GM12892 (cell line): ENCODE measurements at places on chromosomes 5 and 9.
A peak's percentile ranks its signal among the peaks of the same experiment; 100 is the strongest.

DNA sequence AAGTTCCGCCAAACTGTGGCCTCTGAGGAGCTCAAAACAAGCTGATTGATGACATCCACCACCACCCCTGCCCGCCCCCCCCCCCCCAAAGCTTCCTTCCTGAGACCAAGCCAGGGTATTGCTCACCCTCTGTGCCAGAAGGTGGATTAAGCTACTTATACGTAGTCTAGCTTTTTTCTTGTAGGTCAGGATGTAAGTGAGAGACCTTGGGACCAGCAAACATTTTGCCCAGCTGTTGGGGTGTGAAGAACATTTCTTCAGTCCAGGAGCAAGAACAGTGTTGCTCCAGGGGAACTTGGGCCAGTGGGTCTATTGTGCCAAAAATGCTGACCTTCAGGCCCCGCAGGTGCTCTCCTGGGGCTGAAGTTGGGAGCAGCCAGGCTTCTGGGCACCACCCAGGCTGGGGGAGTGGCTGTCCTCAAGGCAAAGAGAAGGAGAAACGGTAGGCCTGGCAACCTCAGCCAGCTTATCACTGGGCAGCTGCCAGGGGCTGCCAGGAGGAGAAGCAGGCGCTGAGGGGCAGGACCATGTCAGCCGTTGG lies 18.0 kb downstream of the NEURL1B start:
- no peak for DNase-seq

DNA sequence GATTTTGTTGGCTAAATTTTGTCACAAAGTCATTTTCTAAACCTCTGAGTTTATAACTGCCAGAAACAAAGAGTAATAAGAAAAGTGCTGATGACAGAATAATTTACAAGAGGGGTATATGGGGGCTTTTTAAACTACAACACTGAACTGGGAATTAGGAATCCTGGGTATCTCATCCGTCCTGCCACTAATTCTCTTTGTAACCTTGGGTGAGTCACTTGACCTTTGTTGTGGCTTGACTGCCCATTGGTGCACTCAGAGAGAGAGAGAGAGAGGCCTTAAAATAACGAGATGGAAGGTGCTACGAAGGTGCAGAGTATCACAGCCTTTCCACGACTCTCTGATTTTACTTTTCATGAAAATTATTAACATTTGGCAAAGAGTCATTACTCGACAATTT lies 130.3 kb upstream of the CNTLN start:
- DNase-seq = no peak

- DNase-seq = no peak
These were observed 487.3 kb downstream of the CCDC171 start for GRCh38 chr9:16039988-16040761.

DNA sequence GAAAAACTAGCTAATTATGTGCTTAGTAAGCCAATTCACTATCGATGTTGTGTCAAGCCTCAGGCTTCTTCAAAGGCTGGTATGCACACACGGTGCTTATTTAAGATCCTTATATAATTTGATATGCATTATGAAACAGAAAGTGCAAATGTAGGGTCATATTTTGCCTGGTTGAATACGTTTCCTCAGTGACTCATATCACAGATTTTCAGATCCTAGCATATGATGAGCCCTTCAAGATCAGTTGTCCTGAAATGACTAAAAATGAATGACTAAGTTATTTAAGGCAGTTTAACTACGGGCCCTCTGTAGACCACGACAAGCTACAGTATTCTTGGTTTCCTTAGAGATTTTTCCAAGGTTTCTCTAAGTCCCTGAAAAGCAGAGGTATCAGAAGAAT lies 778.3 kb downstream of the PRELID2 start:
- DNase-seq = peak; percentile 4

GRCh38 chr9:108351571-108351970 lies 504.2 kb downstream of the ACTL7B start:
- DNase-seq = no peak

GRCh38 chr5:29218138-29218537 lies 1975.3 kb upstream of the CDH6 start:
- no peak for DNase-seq

DNA sequence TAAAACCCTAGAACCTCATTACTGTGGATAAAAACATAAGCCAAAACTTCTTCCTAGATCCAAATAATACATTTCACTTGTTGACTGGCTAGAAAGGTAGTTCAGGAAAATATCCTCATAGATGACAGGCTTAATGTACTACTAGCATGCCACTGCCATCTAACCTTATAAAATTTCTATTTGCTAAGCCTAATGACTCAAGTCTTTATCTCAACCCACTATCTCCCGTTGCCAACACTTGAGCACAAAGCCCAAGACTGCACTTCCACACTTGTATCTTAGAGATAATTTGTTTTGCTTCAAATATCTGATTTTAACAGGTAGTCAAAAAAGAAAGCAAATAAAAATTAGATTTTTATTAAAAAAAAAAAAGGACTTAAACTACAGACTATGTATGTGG lies 42.7 kb downstream of the FBXL17 start:
- DNase-seq = no peak

DNA sequence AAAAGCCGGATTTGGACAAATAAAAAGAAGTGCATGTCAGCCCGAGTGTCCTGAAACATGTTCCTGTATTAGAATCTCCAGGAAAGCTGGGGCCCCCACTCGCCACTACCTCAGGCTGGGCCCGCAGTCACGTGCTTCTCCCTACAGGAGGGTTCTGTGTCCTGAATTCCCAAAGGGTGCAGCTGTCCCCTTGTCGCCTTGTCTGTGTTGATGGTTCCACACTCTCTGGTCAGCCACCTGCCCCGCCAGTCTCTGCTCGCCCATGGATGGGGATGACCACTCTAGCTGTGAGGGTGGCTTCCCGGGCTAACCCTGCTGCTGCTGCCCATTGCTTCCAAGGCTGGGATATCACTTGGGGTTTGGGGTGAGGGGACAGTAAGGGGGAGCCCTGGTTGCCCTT lies 3.1 kb upstream of the TMEM250 start:
- no peak for DNase-seq

- peak; percentile 83 for DNase-seq
These were observed 11.9 kb downstream of the GRIN1 start for GRCh38 chr9:137150617-137151457.

- DNase-seq = no peak
These were observed 239.3 kb downstream of the ARRDC3 start for GRCh38 chr5:91143840-91144239.

DNA sequence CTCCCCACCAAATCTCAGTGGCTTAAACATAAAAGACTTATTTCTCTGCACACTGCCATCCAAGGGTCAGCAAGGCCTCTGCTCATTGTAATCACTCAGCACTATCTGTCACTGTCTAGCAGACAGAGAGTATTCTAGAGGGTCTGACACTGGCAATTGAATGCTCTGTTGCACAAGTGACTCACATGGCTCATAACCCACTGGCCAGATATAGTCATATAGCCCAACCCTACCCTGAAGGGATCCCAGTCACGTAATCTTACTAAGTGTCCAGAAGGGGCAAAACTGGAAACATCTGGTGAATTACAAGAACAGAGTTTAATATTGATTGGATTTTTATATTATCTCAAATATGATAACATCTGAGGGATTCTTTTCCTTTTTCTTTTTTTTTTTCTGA lies 80.7 kb downstream of the TSSK1B start:
- DNase-seq = no peak

- no peak for DNase-seq
These were observed 97.6 kb downstream of the PAX5 start for GRCh38 chr9:36936498-36936831.

GRCh38 chr9:12065050-12065449 lies 628.1 kb upstream of the TYRP1 start:
- DNase-seq = no peak

- no peak for DNase-seq
These were observed 231.3 kb upstream of the TYRP1 start for GRCh38 chr9:12461763-12462460.

GRCh38 chr5:157100140-157100679 lies 8.6 kb downstream of the HAVCR2 start:
- DNase-seq = no peak

- DNase-seq = no peak
These were observed 128.1 kb upstream of the SLIT3 start for GRCh38 chr5:169429044-169429443.

DNA sequence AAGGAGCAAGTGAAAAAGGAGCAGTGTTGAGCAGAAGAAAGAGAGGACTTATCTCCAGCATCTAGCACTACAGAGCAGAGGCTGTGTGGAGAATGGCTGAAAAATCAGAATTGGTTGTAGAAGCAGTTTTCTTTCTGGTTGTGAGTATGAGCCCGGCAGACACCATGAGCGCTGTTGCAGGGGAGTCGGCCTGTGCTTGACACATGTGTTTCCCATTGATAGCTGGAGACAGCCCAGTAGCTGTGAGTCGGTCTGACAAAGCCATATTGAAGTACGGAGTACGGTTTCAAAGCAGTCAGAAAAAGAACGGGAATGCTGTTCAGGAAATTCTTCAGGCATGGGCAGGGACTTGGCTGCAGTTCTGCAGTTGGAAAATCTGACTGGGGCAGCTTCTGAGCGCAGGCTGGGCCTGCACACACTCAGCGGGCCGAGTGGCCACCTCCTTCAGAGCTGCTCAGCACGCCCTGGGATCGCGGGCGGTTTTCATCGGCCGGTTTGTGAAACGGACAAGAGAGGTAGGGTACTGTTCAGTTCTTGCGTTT lies at the start of gene SGCD:
Gene SGCD (plus strand): TSS at position 447 of the 542 bp plus-strand sequence.
- no peak for DNase-seq

GRCh38 chr5:158521995-158522394 lies 577.7 kb downstream of the EBF1 start:
- DNase-seq = no peak

- DNase-seq = no peak
These were observed 445.6 kb downstream of the TAF11L14 start for GRCh38 chr5:18079831-18080230.

DNA sequence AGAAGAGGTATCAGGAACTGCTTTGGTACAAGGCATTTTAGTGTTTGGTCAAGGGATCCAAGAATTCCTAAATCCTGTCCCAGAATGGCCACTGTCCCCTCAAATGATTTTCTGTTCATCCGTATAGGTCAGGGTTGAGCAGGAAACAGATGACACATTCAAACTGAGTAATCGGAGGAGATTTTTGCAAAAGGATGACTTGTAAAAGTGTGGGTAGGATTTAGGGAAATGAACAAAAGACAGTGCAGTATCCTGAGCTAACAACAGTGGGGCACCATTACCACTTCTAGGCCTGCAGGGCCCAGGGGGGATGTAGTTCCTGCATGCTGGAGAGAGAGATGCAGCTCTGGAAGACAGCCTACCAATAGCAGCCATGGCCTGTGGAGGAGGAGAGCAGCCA lies 290.1 kb downstream of the ZSWIM6 start:
- no peak for DNase-seq

- DNase-seq = no peak
These were observed 15.2 kb downstream of the FIBCD1 start for GRCh38 chr9:130923611-130924447.

GRCh38 chr5:429453-430188 lies 13.4 kb upstream of the EXOC3 start:
- no peak for DNase-seq

- no peak for DNase-seq
These were observed 78.6 kb upstream of the KLF9 start for GRCh38 chr9:70493029-70493428.

- no peak for DNase-seq
These were observed 114.8 kb downstream of the HSD17B3 start for GRCh38 chr9:96187151-96187555.

- DNase-seq = no peak
These were observed 807.4 kb downstream of the TLE1 start for GRCh38 chr9:80881940-80882339.

DNA sequence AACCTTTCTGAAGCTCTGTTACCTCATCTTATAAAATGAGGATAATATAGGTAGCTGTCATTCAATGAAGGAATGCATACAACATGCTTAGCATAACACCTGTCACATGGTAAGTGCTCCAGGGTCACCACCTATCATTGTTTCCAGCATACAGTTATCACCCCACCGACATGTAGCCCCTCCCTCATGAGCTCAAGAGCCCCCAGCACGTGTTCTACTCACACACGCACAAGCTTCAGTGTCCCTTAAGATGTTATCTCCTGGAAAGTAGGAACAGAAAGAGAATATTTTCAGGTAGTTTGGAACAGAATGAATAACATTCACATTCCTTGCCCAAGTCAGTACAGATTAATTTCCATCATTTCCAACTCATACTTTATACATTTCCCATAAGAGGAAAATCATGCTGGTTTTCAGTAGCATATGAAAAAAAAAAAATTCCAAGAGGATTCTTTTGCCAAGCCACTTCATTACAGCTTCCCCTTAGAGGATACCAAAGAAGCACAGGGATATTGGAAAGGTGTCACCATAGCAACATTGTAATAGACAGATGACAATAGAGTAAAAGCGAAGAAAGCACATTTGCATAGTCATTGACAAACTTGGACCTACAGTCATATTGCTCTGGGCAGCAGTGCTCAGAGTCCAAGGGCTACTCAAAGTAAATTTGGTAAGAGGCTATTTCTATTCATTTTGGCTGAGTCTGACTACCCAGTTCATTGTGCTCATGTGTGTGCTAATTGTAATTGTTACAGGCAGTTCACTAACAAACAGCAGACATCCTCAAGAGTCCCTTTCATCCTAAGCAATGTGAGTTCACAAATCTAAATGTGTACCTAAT lies 1.5 kb upstream of the MOB3B start:
- no peak for DNase-seq

GRCh38 chr5:52710972-52711596 lies 76.6 kb upstream of the ITGA1 start:
- DNase-seq = no peak

DNA sequence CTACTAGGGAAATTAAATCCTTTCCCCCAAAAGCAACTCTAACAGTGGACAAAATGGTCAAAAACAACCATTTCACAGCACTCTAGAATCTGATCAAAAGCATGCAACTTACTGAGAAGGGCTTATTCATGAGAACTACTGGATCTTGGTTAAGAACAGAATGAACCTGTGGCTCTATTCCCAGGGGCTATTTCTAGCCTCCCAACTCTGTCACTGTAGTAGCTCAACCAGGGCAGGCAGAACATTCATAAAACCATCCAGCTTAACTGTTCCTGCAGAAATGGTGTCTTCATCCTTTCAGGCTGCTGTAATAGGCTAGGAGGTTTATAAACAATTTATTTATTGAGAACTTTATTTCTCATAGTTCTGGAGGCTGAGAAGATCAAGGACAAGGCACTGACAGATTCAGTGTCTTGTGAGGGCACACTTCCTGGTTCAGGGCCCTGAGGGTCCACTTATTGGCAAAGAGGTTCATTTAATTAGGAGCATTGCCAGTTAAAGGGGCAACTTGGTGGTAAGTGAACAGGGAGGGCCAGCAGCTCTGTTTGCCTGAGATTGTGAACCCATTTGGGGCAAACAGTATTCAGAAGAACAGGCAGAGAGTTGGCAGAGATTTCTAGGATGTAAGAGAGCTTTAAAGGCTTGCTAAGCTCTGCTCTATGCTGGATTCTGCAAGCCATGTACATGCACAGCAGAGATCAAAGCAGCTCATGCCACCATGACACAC lies 238.5 kb upstream of the FBXL7 start:
- DNase-seq = no peak

DNA sequence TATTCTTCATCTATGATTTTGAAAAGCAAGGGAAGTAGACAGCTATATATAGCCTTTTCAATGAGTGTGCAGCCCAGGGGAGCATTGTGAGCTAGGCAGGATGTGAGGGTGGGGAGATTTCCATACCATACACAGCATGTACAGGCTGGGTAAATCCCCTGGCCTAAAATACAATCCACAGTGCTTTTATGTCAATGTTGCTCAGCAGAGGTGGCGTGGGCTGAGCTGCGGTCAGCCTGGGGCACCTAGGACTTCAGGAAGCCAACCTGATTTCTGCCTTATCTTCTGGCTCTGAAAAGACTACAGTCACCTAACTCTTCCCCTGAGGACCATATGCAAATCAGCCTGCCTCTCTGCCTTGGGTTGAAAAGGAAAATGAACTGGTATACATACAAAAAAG lies 6.3 kb upstream of the GARIN3 start:
- peak; percentile 45 for DNase-seq
